ENCODE measurements at places on chromosomes 11 and 22.

DNA sequence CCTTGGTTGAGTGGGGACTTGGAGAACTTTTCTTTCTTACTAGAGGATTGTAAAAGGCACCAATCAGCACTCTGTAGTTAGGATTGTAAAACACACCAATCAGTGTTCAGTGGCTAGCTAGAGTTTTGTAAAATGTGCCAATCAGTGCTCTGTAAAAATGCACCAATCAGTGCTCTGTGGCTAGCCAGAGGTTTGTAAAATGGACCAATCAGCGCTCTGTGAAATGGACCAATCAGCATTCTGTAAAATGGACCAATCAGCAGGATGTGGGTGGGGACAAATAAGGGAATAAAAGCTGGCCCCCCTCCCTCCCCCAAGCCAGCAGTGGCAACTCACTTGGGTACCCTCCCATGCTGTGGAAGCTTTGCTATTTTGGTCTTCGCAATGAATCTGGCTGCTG, 5.5 kb upstream of the DRG1 start:
- no peak for DNase-seq

DNA sequence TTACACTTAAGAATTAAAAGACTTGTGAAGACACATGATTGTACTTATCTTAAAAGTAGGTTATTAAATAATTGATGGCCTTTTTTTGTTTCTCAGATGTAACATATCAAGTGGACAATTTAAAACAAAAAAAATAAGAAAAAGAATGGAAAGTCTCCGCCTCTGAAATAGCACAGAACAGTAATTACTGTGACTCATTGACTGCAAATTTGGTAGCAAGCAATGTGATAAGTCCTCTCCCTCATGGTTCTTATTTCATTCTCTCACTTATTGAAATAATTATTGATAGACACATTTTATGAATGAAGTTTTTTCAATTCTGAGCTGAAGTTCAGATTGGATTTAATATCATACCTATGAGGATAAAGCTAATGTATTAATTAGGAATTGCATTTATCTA, 717.9 kb upstream of the LUZP2 start:
- DNase-seq = no peak

DNA sequence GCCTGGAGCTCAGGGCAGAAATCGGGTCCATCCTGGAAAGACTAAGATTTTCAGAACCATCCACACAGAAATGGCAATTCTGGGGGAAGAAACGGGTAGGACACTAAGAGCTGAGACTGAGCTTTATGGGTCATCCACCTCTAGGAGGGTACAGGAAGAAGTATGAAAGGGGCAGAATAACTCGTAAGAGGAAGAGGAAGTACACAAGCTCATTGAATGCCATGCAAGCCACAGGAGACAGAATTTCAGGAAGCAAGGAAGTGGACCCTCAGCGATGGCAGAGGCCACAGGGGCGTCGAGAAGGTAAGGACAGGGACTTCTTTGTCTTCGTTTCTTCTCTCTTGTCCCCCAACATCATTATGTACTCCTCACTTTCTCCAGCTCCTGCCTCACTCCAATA, 169.6 kb downstream of the MAML2 start:
- DNase-seq = no peak

DNA sequence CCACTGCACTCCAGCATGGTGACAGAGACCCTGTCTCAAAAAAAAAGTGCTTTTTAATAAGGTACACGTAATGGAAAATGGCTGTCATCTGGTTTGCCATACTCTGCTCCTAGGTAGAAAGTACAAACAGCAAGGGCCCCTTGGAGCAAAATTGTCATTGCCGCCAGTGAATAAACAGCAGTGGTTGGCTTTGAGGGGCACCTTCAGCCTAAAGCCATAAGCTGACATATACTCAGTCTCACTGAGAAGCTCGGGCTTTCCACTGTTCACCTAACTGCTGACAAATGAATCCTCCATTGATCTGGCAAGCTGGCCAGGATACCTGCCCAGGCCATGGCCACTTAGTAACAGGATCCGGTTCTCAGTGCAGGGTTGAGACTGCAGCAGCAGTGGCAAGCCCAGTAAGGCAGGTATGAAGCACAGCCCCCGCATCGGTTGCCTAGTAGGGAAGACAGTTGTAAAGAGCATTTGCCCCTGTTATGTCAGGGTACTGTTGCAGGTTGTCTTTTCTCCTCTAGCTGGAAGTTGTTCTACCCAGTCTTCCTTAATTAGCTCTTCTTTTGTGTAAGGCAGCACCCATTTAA, 38.8 kb downstream of the MARK2 start:
- DNase-seq = no peak

DNA sequence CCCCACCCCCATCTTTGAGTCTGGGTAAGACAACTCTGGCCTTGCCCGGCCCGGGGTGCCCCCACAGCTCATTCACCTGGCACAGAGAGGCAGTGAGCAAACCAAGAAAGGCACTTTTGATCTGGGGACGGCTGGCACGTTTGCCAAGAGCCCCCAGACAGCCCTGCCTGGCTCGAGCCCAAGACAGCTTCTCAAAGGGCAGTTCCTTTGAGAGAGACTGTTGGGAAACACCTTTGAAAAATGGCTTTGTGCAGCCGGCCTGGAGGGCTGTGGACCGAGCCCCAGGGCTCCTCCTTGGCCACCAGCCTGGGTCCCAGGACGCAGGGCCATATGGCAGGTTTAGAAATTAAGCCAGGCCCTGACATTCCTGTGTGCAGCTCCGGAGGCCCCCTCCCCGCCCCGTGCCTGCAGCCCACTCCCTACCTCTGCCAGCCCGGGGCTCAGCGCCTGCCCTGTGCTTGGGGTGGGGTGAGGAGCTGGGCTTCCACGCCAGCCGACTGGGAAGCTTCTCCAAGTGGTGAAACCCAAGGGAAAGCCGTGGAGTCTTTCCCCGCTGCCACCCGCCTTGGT, 50.2 kb upstream of the SMIM38 start:
- DNase-seq = no peak

GRCh38 chr11:122717264-122717867, 61.8 kb downstream of the UBASH3B start:
- DNase-seq = no peak

GRCh38 chr11:133040289-133040900, 491.9 kb downstream of the OPCML start:
- no peak for DNase-seq

- DNase-seq = no peak
Observed at GRCh38 chr11:120028897-120029258, 109.0 kb downstream of the TRIM29 start.

GRCh38 chr11:120182790-120183491, 27.9 kb upstream of the OAF start:
- DNase-seq = no peak

DNA sequence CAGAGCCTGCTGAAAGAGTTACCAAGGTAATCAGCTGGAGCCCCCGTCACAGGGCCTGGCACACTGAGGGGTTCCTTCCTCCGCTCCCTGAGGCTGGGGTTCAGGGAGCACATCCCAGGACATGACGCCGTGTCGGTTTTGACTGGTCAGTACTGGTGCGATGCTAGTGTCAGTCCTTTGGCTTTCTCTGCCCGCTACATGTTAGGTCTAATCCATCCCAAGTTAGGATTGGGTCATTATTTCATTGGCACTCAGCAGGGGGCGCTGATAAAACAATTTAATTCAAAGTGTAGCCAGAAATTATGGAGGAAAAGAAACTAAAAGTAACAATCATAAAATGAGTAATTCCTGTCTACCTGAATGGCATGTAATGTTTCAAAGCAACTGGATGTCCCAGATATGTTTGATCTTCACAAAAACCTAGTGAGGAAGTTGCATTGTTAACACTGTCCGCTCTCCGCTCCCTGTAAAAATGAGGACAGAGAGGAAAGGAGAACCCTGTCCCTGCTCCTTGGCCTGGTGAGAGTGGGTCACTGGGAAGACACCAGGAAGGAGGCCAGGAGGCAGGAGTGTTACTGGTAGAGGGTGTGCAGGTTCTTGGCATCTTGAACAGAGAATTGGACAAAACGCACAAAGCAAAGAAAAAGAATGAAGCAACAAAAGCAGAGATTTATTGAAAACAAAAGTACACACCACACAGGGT, 27.1 kb downstream of the TSKU start:
- peak; percentile 20 for DNase-seq

DNA sequence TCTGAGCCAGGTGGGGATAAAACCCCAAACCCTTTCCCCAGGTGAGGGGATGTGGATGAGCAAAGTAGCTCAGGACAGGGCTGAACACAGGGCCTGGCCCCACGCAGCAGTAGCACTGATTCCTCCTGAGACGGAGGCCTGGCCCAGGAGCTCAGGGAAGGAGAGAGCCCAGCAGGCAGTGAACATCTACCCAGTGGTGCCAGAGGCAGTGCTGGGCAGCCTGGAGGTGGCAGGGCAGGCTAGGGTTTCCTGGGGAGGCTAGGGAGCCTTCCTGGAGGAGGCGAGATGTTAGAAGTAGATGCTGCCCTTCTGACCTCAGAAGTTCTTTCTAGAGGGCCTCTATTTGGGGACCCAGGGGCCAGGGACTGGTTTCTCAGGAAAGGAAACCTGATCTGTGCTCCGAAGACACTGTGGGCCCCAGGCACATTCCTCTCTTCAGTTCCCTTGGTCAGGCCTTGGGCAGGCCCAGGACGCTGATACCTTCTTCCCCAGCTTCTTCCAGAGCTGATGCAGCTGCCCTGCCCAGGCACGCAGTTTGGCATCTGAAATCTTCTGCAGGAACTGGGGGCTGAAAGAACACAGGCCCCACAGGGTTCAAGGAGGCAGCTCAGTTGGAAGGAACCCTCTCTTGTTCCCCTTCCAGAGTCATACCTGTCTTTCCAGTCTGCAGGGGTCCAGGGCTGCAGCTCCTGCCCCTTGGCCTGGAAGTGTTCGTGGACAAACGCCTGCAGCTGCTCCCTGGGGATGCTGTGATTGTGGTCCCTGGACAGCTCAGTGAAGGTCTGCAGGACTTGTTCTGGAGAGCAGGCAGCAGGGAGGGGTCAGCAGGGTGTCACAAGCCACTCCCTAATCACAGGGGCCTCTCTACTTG, 16.8 kb downstream of the TREH start:
- no peak for DNase-seq

GRCh38 chr11:96151501-96151900, 191.5 kb downstream of the MAML2 start:
- DNase-seq = no peak

DNA sequence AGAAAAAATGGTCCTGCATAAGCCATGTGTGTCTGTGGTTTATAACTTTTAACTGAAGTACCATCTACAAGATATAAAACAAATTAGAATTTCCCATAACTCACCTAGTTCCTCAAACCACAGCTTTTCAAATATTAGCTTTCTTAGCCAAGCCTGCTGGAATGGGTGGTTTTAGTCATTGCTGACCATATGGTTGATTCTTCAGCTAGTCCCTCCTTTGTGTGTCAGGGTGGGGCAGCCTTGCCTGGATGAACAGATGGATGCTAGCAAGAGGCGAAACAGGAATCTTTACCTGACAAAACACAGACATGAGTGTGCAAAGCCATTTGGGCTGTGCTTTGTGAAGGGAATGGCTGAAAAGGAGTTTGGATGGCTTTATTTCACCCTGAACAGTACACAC, 6.9 kb upstream of the B3GNT6 start:
- DNase-seq = peak; percentile 10

DNA sequence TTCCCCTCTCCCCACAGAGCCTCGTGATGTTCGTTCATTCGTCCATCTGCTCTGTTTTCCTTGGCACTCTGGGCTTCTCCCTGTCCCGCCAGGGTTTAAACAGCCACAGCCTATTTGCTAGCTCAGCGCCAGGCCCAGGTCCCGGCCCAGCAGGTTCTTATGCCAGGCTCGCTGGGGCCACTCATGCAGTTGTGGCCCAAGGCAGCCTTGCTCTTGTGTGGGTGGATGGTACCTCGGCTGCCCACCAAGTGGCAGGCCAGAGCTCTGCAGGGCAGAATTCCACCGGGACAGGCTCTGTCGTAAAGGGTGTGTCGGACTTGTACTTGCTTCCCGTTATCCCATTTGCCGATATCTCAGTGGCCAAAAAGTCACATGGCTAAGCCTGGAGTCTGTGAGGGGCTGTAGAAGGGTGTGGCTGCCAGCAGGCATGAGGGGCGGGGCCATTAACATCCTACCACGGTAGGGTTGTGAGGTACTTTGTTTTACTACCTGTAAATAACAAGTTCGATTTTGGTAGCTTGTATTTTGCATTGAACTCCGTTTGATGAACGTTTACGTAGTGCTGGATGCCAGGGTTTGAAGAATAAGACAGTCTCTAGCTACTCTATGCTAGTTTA, 7.9 kb downstream of the FAM118A start:
- no peak for DNase-seq

GRCh38 chr22:40560551-40560950, 76.0 kb downstream of the MRTFA start:
- peak; percentile 25 for DNase-seq

DNA sequence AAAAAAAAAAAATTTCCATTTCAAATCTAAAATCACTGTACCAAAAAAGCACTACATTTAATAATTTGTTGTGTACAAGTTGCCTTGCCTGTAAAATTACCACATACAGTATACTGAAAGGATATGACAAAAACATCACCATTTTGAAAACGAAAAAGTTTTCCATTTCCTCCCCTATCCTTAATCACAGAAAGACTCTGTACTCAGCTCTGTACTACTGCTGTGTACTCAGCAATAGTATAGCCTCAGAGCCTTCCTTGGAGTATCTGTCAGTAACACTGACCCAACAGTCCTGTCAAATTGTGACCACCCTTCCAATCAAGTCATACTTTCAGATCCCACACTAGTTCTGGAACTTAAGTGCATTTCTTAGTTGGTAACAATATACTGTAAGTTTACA, 48.0 kb downstream of the CELF1 start:
- DNase-seq = no peak

- no peak for DNase-seq
Observed at GRCh38 chr11:84685976-84686375, 941.2 kb downstream of the DLG2 start.

GRCh38 chr22:44159221-44159620, 21.5 kb upstream of the PARVG start:
- DNase-seq = no peak

GRCh38 chr11:116644941-116645305, 127.9 kb downstream of the BUD13 start:
- DNase-seq = no peak

GRCh38 chr22:47878460-47878859, 1116.0 kb downstream of the TBC1D22A start:
- no peak for DNase-seq

- peak; percentile 60 for DNase-seq
Observed at GRCh38 chr22:38706101-38706900, 557 bp downstream of the GTPBP1 start.
